ENCODE measurements at places on chromosomes 7 and 10.
A peak's percentile ranks its signal among the peaks of the same experiment; 100 is the strongest.

GRCh38 chr7:94195201-94195600 is 191.0 kb upstream of the BET1 start:
- no peak overlapping the region for H3K4me3 ChIP-seq
- H3K4me1 ChIP-seq: no peaks in the 10 kb centered on the region
- H3K27me3 ChIP-seq: no peaks in the 10 kb centered on the region
- DNase-seq: no peak
- H3K27ac ChIP-seq: no peak overlapping the region
- no peaks in the 10 kb centered on the region for H3K36me3 ChIP-seq

GRCh38 chr10:5530846-5531557 is 6.2 kb downstream of the CALML3 start:
- no peak for DNase-seq
- H3K36me3 ChIP-seq: no peaks in the 10 kb centered on the region
- H3K4me3 ChIP-seq: no peak overlapping the region
- no peak overlapping the region for H3K27ac ChIP-seq
- H3K4me1 ChIP-seq: no peaks in the 10 kb centered on the region

GRCh38 chr10:125093974-125094705 is 66.2 kb downstream of the CTBP2 start:
- no peak for DNase-seq
- no peaks in the 10 kb centered on the region for H3K36me3 ChIP-seq
- no peak overlapping the region for H3K4me3 ChIP-seq
- no peak overlapping the region for H3K27ac ChIP-seq
- no peaks in the 10 kb centered on the region for H3K4me1 ChIP-seq
- peaks cover 22% of the 10 kb centered on the region for H3K27me3 ChIP-seq

DNA sequence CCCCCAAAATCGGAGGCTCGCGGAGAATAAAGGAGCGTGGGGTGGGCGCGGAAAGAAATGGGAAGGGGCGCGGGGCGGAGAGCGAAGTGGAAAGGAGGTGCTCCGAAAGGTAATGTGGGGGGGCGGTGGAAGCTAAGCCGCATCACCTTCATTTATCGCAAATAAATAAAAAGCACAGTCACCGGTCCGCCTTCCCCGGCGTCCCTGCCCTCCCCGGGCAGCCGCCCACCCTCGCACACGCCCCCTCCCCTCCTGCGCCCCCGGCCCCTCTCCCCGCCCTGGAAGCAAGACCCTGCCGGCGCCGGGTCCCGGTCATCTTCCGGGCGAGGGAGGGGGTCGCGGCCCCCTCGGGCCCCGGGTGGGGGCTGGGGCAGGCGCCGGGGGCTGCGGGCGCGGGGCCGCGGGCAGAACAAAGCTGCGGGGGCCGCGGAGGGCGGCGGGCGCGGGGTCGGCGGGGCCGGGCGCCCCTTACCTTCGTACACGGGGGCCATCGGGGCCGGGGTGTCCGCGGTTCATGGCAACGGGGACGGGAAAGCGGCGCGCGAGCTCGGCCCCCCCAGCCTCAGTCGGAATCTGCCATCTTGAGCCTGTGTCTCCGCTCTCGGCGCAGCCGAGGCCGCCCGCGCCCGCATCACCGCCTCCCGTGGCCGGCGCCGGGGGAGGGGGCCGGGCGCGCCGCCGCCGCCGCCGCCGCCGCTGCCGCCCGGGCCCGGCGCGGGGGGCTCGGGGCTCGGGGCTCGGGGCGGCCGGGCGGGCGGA is 486 bp downstream of the HIPK2 start:
- DNase-seq: no peak
- H3K27ac ChIP-seq: peak overlapping the region; percentile 93
- peak overlapping the region; percentile 96 for H3K4me3 ChIP-seq
- H3K4me1 ChIP-seq: peaks cover 36% of the 10 kb centered on the region
- peaks cover 13% of the 10 kb centered on the region for H3K36me3 ChIP-seq

DNA sequence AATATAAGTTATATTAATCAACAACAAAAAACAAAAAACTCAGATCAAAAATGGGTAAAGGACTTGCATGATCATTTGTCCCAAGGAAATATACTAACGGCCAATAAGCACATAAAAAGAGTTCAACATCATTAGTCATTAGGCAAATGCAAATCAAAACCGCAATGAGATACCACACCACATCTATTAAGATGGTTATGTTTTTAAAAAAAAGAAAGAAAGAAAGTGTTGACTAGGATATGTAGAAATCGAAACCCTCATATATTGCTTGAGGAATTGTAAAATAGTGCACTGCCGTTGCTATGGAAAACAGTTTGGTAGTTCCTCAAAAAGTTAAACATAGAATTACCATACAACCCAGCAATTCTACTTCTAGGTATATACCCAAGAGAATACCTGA is 39.4 kb upstream of the CTNNA3 start:
- H3K27ac ChIP-seq: no peak overlapping the region
- H3K4me1 ChIP-seq: no peaks in the 10 kb centered on the region
- H3K36me3 ChIP-seq: no peaks in the 10 kb centered on the region
- DNase-seq: no peak

DNA sequence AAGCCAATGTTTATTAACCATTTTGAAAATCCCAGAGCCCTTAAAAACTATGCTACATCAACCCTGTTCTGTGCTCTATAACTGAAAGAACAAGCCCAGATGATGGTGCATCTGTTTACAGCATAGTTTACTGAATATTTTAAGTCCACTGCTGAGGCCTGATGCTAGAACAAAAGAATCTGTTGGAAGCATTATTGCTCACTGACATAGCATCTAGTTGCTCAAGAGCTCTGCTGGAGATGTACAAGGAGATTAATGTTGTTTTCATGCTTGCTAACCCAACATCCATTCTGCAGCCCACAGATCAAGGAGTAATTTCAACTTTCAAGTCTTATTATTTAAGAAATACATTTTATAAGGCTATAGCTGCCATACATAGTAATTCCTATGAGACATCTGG is 181.3 kb upstream of the FEZF1 start:
- H3K27ac ChIP-seq: no peak overlapping the region
- H3K4me1 ChIP-seq: no peaks in the 10 kb centered on the region
- no peak for DNase-seq
- H3K27me3 ChIP-seq: no peaks in the 10 kb centered on the region
- no peaks in the 10 kb centered on the region for H3K36me3 ChIP-seq
- no peak overlapping the region for H3K4me3 ChIP-seq

GRCh38 chr7:19421861-19422260 is 276.6 kb upstream of the FERD3L start:
- no peaks in the 10 kb centered on the region for H3K27me3 ChIP-seq
- no peaks in the 10 kb centered on the region for H3K4me1 ChIP-seq
- no peak overlapping the region for H3K4me3 ChIP-seq
- no peak overlapping the region for H3K27ac ChIP-seq
- DNase-seq: no peak

- H3K4me1 ChIP-seq: no peaks in the 10 kb centered on the region
- H3K4me3 ChIP-seq: no peak overlapping the region
- H3K36me3 ChIP-seq: peaks cover 2% of the 10 kb centered on the region
- H3K27me3 ChIP-seq: peaks cover 19% of the 10 kb centered on the region
- no peak for DNase-seq
Observed at GRCh38 chr10:10660054-10660453, 357.6 kb upstream of the CELF2 start.

GRCh38 chr10:130020651-130021382 is 56.7 kb upstream of the EBF3 start:
- H3K4me3 ChIP-seq: no peak overlapping the region
- peak; percentile 9 for DNase-seq
- peaks cover 1% of the 10 kb centered on the region for H3K36me3 ChIP-seq

Measured in central memory CD8-positive, alpha-beta T cell (primary cell).